ENCODE measurements at places on chromosomes 13 and 19.

DNA sequence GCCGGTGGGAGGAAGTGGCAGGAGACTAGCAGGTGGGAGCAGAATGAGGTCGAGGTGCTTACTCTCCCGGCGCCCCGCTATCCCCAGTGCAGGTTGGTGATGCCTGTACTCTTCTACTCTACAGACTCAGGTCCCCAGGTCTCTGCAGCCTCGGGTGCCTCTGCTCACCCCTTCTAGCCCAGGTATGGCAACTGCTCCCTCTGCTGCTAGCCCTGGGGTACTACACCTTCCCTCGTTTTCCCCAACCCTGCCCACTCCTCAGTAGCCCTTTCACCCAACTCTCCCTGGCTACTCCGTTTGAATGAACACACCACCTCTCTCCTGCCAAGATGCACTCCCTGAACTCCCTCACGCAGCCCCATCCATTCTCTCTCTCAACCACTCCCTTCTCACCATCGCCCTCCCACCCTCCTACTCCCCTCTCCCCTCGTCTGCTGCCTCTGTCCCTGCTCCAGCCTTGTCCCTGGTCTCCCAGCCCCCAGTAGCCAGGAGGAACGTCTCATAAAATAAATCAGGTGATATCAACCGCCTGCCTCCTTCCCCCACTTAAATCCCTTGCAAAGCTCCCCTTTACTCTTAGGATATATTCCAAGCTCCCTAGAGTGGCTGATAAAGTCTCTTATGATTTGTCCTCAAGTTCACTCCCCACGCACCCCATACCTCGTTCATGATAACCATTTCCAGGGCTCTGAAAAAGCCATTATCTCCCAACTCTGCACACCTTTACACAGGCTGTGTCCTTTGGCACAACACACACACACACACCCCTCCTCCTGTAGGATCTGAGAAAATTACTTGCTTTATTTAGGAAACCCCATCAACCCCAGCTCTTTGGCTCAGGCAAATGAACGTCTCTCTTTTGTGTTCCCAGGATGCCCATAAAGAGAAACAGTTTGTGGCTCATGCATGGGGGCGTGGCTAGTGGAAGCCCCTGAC, 8.2 kb upstream of the MEIS3 start:
- DNase-seq, result peak; percentile 45

DNA sequence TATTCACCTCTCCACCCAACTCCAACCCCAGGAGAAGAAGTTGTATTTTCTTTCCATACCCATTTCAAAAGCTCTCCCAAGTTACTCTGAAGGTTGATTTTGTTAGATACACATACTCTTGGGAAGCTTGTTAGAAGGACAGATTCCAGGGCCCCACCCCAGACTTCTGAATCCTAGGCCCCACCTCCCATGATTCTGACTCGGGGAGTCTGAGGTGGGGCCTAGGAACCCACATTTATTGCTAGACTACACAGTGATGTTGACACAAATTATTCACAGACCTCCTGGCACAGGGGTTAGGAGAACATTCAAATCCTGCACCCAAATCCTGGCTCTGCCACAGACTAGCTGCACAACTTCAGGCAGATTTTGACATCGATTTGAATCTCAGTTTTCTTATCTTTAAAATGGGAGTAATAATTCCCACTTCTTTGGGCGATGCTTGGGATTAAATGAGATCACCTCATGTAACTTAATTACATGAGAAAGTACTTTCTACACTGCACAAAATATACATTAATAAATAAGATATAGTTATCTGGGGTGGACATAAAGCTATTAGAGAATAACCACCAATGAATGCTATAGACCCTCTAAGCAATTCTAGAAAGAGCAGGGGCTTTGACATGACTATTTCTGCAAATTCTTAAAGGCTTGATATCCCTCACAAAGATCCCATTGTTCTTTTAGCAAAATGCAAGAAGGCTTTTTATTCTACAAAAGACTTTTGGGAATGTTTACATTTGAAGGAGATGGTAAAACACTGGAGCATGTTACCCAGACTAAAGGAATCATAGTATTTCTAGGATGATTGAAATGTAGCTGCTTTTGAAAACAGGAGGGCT, 18.0 kb downstream of the MBNL2 start:
- DNase-seq, result no peak

GRCh38 chr13:46580362-46580839, 27.4 kb downstream of the LRCH1 start:
- DNase-seq, result no peak

DNA sequence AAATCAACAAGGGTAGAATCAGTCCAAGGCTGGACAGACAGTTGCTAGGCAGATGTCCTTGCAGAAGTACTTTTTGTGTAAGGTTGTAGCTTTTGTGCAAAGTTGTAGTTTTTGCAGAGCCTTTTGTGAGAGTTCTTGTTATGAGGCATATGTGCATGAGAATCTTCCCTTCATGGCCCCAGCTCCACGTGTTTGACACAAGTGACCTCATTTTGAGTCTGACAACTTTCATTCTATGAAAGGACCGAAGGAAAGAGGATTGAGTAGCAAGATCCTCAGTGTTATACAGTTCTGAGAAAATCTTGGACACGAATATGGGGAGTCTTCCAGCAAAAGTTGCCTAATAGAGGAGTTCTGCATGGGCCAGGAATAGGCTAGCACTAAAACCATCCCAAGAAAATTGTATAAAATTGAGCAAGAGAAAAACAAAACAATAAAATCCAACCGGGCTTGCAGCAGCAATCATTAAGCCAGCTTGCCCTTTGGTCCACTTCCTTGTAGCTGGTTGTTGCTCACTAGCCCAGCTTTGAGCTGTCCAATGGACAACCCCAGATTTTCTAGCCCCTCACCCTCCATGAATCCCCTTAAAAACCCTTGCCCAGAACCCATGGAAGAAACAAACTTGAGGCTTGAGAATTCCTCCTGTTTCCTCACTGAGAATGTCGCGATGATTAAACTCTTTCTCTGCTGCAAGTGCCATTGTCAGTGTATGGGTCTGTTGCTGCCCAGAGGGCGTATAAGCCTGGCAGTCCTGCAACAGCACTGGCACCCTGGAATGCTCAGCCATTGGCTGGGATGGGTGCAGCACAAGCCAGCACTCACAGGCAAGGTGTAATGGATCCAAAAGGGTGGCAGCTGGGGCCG, 6.5 kb downstream of the EPSTI1 start:
- DNase-seq, result no peak

GRCh38 chr19:33064458-33064791, 263 bp downstream of the RHPN2 start:
- DNase-seq, result no peak

DNA sequence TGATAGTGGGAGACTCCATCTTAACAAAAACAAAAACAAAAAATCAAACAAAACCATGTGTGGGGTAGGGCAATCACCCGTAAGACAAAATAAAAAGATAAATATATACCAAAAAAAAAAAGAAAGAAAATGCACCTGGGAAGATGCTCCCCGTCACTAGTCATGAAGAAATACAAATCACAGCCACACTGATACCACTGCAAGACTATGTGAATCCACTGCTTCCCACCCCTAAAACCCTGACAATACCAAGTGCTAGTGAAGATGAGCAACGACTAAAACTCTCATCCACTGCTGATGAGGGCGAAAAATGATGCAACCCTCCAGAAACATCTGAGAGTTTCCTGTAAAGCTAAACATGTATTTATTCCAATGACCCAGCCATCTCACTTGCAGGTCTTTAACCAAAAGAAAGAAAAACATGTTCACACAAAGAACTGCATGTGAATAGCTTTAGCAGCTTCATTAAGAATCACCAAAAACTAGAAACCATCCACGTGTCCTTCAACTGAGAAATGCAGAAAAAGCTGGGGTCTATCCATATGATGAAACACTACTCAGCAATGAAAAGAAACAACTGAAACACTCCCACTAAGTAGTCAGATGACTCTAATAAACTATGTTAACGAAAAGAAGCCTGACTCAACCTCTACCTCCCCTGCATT, 31.7 kb downstream of the BRD4 start:
- peak; percentile 88 for DNase-seq

- DNase-seq, result no peak
These were observed 116.1 kb downstream of the LRCH1 start for GRCh38 chr13:46668931-46669525.

DNA sequence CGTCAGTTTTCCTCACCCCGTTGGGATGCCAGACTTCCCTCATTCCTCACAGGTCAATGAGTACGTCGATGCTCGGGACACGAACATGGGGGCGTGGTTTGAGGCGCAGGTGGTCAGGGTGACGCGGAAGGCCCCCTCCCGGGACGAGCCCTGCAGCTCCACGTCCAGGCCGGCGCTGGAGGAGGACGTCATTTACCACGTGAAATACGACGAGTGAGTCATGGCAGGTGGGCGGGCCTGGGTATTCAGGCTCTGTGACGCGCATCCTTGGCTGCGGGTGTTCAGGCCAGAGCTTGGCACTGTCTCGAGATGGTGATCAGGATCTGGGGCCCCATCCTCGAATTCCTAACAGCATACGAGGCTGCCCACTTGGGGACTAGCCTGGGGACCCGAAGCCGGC, 21.4 kb downstream of the UHRF1 start:
- peak; percentile 28 for DNase-seq

DNA sequence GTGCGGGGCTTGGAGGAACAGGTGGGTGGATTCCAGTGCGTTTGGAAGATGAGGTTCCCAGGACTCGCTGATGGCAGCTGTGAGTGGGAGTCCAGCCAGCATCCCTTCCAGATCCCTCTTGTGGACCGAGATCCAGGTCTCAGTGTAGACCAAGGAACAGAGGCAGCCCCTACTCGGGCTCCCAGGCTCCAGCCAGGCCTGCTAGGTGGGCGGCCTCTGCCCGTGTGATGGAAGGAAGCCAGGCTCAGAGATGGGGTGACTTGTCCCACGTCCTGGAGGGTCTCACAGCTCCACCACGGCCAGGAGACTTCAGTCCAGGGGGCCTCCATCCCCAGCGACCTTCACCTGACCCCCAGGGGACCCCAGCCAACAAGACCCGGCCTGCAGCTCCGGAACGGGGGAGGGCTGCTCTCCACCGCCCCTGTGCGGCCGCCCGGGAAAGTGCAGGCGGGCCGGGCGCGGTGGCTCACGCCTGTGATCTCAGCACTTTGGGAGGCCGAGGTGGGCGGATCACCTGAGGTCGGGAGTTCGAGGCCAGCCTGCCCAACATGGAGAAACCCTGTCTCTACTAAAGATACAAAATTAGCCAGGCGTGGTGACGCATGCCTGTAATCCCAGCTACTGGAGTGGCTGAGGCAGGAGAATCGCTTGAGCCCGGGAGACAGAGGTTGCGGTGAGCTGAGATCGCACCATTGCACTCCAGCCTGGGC, 729 bp upstream of the MADCAM1 start:
- DNase-seq, result peak; percentile 39

DNA sequence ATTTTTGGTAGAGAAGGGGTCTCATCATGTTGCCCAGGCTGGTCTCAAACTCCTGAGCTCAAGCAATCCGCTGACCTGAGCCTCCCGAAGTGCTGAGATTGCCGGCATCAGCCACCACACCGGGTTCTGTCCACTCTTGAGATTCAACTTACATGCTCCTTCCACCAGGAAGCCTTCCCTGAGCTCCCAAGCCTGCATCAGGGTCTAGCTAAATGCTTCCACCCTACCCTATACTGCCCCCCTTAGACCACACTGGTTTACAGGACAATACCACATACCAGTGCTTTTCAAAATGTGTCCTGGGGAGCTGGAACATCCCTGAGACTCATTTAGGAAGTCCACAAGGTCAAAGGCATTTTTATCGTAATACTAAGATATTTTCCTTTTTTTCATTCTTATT, 15.1 kb upstream of the CACNG8 start:
- no peak for DNase-seq

DNA sequence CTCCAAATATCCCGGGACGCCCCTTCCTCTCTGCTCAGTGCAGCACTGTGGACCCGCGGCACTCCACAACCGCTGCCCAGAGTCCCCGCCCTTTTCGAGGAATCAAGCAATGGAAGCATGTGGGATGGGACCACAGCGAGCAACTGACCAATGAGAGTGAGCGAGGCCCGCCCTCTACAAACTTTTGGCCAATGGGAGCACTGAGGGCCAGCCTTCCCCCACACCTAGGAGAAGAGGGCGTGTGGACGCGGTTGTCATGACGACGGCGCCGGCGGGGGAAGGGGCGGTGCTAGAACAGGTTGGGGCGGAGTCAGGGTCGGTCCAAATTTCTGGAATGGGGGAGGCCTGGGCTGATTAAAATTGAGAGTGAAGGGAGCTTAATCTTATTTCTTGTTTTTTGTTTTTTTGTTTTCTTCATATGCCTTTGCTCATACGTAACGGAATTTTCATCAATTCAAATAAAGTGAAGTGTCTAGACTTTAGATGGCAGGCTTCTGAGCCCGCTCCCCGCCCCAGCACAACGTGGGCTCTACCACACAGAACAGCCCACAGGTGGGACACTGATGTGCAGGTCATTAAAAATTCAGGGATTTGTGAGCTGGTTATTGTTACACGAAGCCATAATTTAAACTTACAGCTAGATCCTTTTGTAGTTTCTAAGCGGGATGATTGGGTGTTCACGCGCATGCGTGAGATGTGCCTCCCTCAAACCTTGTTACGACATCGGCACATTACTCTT, at the start of gene DNAAF3:
Gene DNAAF3 (minus strand): TSS at position 84 of the 739 bp plus-strand sequence. CDS start 200 bp downstream, outside the sequence.
- peak; percentile 96 for DNase-seq

GRCh38 chr19:10894911-10895213, 23.5 kb downstream of the CARM1 start:
- DNase-seq, result no peak

DNA sequence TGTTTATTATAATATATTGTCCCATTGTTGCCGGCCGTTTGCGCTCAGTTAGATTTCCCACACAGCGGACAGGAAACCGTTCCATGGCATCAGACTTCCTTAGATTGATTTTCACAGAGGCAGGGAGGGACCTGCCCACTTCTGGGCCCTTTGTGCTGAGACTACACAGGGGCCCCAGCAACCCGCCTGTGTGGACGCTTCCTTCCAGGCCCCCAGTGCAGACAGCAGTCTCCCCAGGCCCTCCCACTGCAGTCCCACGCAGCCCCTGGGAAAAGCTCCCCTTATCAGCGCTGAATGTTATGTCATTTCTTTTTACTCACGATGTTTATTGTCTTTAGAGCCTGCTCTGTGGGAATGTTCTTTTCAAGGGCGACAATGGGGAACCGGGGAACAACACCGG, 351.7 kb upstream of the ARGLU1 start:
- DNase-seq, result no peak

DNA sequence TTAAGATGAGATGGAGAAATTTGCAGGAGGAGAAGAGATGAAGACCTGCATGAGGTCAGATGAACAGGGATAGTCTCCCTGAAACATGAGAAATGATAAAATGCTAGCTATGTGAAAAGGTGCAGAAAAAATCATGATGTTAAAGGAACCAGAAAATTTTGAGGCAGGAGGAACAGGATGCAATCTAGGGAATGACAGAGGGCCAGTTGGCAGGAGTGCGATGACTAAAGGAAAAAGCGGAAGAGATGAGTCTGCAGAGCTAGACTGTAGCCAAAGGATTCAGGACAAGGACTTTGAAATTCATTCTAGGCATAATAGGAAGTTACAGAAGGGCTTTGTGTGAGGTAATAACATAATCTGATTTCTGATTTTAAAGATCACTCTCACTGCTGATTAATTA, 77.9 kb downstream of the TRPC4 start:
- DNase-seq, result peak; percentile 10

- DNase-seq, result no peak
These were observed 48.7 kb downstream of the KLF5 start for GRCh38 chr13:73107481-73107880.

GRCh38 chr19:2049741-2050348, 1.2 kb downstream of the MKNK2 start:
- peak; percentile 61 for DNase-seq

All from IMR-90 (cell line).